Right renal cortex interstitium (tissue), 3 donors: ENCODE measurements at places on chromosomes 2 and 18. TPM values are rescaled to one million over a fixed set of nuclear protein-coding genes. Genes with fewer than 3 reads are reported as not detected.

GRCh38 chr18:49658823-49659404 lies 97.1 kb downstream of the LIPG start:
- DNase-seq = no peak

- DNase-seq = no peak
Observed at GRCh38 chr2:72007402-72007801, 140.3 kb downstream of the CYP26B1 start.

GRCh38 chr2:190563646-190564045 lies 29.1 kb upstream of the NEMP2 start:
- DNase-seq = no peak

GRCh38 chr2:45209302-45209701 lies 200.1 kb upstream of the SIX2 start:
- DNase-seq = no peak

DNA sequence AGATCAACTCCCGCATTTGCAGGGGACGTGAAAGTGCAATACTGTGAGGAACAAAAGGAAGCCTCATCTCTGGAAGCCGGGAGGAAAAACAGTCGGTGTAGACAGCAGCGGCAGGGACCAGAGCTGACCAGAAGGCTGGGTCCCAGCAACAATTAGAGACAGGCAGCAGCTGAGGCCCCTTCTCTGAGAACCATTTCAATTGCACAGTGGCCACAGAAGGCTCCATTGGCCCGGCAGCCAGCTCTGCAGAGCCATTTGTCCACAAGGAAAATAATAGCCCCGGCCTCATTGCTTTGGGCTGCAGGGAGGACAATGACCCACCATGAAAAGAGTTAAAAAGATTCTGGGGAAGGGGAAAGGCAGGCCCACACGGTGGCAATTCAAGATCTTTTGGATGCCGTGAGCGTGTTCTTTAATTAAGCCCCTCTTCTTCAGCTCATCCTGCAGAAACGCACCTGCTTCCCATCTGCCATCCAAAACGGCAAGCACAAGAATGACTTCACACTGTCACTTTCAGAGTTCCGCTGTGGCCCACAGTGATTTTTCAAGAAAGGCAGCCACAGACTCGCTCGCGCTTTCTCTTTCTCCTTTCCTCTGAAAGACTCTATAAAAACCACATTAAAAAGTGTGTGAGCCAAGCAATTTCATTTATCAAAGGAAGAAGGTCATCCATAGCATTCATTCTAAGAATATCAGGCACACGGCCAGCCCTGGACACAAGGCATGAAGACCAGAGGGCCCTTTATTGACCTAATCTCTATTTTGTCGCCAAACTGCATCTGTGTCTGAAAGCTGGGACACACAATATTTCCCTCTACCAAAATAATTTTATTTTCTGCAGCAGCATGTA lies 293.6 kb downstream of the SOX11 start:
- no peak for DNase-seq

The ASAP2 gene
- 57.9 TPM for polyA plus RNA-seq

DNA sequence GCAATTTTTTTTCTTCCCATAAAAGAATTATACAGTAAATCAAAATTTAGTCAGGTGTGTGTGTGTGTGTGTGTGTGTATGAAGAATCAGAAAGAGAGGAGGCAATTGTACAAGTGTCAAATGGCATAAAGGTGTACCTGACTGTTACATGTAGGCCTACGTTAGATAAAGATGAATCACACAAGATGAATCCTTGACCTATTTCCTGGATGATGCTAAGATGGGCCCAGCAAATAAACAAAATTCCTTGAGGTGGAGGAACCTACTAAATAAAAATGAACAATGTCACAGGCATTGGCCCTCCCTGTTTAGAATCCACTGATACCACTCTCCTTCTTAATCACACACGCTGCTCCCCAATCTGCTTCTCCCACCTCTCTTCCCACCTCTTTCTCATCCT lies 79.7 kb upstream of the LRATD1 start:
- no peak for DNase-seq

The CDH7 gene
- 19.6 TPM for polyA plus RNA-seq

- DNase-seq = no peak
Observed at GRCh38 chr2:21782866-21783265, 659.1 kb downstream of the TDRD15 start.

DNA sequence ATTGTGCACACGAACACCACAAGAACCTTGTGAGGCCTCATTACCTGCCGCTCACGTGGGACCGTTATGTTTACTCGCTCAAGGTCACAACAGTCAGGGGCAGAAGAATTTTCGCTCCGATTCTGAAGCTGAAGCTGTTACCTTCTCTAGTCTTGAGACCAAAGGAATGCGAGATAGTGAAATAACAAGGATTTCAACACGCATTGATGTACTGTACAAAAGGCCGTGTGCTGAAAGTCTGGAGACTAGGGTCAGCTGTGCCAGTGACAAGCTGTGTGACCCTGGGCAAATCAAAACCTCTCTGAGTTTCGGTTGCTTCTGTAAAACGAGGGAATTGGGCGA lies 583 bp downstream of the NEMP2 start:
- no peak for DNase-seq

GRCh38 chr18:13813271-13813849 lies 10.6 kb upstream of the MC5R start:
- no peak for DNase-seq

The CYS1 gene
- polyA plus RNA-seq = 89.9 TPM

The ALPG gene
- polyA plus RNA-seq = not detected

- DNase-seq = no peak
Observed at GRCh38 chr18:30088238-30089015, 954.1 kb downstream of the DSC3 start.

DNA sequence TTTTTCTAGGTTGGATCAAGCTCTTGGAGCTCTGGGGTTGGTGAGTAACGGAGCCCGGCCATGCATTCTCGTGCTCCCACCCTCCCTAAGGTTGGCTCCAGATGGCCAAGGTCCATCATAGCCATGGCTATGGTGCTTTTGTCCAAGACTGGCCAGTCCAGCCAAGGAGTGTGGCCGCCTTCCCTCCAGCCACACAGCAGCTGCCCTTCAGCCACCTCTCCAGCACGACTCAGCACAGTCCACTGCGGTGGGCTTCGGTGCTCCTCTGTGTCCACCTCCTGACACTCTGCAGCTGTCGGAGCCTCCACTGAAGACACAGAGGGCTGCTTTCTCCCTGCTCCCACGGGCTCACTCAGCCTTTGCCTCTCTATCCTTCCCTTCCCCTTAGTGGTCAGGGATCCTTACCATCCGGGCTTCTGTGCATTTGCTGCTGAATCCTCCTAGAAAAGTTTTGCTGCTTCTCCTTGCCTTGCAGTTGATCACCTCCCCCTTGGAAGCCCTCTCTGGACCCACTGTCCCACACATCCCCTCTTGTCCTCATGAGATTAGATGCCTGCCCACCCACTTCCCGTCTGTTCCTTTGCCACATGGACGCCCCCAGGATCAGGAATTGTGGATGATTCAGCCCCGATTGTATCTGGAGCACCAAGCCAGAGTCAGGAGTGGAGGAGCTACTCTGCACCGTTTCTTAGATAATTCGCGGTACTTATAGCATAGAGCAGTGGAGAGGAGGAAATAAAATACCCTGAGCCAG lies 177.1 kb upstream of the COPS8 start:
- DNase-seq = no peak

DNA sequence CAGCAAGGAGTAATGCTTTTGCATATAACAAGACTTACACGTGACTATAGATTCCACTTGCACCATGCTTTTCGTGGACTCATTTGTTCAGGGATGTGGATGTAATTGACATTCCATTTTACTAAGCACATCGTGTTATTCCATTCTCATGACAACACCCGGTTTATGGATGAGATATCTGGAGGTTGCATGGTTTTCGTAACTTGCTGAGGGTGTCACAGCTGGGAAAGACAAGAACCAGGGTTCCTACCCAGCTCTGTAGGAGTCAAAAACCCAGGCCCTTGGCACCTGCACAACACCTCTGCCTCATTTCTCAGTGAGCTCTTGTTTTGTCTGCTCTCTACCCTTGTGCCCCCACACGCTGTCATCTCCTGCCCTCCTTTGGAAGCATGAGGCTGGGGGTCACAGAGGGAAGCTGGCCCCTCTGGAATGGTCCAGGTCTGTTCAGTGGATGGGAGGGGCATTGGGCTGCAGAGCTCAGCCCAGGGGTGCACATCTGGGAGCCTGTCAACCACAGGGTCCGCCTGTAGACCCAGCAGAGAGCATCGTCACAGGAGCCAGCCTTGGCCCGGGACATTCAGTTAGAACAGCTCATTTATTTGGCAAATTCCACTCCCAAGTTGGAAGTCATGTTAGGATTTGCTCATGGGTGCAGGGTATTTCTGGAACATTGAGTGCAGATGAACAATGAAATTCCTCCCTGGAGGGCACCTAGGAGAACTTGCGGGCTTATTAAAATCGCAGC lies 120.1 kb upstream of the TWIST2 start:
- DNase-seq = no peak

The CRYGC gene
- polyA plus RNA-seq = not detected

GRCh38 chr2:47288864-47289263 lies 114.1 kb upstream of the MSH2 start:
- no peak for DNase-seq

- DNase-seq = no peak
Observed at GRCh38 chr2:146587291-146587713, 1257.5 kb upstream of the ACVR2A start.

DNA sequence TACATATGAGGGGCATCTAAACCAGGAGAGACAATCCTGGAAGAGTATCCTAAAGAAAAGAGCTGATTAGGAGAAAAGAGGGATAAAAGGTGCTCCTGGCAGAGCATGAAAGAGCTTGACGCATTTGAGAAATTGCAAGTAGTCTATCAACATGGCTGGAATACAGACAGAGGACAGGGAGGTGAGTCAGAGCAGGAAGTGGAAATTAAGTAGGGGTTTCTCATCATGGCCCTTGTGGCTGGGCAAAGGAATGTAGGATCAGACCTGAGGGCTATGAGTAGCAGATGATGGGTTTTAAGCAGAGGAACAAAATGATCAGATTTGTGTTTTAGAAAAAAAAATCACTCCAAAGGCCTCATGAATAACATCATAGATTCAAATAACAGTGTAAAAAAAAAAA lies 49.2 kb upstream of the UGP2 start:
- no peak for DNase-seq

GRCh38 chr2:189285962-189286645 lies 106.5 kb upstream of the COL5A2 start:
- DNase-seq = no peak

DNA sequence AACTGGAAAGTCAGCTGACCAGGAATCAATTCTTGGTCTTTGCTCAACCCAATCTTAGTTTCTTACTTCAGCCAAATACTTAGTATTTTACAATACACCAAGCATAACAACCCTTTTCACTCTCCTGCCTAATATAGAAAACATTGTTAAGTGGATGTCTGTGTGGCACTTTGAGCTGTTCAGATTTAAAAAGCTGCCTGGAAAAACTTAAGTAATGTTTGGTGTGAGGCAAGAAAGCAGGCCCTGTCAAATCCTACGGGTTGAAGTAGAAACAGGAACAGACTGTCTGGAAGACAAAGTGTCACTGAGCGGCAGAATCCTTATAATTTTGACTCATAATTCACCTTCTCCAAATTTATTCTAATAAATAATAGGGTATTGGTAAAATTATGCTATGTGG lies 37.1 kb upstream of the FRZB start:
- no peak for DNase-seq

DNA sequence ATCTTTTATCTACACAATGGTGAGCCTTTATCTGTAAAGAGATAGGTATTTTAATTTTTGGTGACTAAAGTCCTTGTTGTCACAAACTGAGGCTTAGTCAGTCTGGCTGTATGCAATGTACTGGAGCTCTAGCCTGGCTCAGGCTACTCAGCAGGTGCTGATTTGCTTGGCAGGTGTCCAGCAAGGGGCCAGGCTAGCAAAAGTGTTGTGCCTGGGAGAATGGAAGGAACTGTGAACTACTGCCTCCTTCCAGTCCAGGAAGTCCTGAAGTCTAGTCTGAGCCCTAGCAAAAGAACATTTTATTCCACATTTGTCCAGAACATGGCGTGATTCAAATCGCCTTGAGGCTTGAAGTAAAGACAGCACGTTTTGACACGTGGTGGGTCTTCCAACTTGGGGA lies 260.5 kb downstream of the CCDC85A start:
- no peak for DNase-seq

DNA sequence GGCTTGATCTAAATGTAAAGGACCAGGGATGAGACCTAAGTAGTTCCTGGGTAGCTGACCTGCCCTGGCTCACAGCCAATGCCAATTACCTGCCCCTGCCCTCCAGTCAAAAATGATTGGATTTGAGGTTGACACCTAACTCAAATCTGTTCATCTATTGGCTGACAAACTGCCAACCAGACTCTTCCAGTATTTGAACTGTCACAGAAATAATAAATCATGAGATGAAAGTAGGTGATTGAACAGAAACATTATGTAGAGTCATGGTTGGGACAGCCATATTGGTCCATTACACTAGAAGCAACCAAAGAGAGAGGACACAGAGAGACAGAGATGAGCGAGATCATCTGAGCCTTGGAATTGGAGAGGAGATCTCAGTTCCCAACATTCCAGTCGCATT lies 109.1 kb downstream of the ATL2 start:
- no peak for DNase-seq

The OSBPL1A gene
- 54.0 TPM for polyA plus RNA-seq

The CFAP221 gene
- 19.6 TPM for polyA plus RNA-seq

The SLC38A11 gene
- polyA plus RNA-seq = 2.1 TPM

DNA sequence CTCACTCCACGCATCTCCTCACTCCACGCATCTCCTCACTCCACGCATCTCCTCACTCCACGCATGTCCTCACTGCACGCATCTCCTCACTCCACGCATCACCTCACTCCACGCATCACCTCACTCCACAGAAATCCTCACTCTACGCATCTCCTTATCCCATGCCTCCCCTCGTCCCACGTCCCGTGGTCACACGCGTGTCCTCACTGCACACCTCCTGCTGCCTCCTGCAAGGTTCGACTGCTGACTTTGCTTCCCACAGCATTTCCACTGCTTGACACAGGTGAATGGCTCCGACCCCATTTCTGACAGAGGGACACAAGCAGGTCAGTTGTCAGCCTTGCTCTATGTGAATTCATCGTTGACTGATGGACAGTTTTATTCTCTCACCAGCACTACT lies 103.0 kb downstream of the USP40 start:
- no peak for DNase-seq

- DNase-seq = no peak
Observed at GRCh38 chr2:59168766-59169165, 927.6 kb upstream of the FANCL start.

DNA sequence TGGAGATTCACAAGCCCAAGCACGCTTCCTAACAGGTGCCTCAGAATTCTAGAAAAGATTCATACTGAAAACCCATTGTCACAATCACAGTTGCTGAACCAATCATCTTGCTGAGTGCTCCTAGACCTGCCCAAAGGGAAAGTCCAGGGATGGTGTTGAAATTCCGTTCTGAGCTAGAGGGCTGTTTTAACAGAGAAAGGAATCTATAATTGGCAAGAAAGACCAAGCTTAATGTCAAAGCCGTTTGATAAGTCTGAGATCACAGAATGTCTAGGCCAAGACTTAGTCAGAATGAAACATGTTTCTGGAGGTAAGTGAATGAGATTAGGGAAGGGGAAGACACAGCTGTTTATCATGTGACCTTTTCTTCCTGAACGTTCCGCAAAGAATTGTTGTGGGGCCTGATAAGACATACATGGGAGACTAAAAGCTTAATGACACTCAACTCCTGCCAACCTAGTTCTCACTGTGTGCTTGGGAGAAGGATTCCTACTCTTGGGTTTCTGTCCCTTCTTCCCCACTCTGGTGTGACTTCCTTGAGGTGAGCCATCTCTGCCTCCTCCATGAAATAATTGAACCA lies 27.5 kb downstream of the PMAIP1 start:
- DNase-seq = no peak

GRCh38 chr18:75904416-75904815 lies 476.9 kb upstream of the SMIM21 start:
- no peak for DNase-seq

The ZBTB7C gene
- 13.9 TPM for polyA plus RNA-seq

- DNase-seq = no peak
Observed at GRCh38 chr2:75505012-75505411, 55.7 kb downstream of the EVA1A start.
